ENCODE measurements at places on chromosomes 6 and 20.

GRCh38 chr6:147372806-147373205 lies 135.7 kb upstream of the SAMD5 start:
- DNase-seq: no peak

GRCh38 chr6:29790626-29791025 lies 37.0 kb upstream of the HLA-G start:
- no peak for DNase-seq

DNA sequence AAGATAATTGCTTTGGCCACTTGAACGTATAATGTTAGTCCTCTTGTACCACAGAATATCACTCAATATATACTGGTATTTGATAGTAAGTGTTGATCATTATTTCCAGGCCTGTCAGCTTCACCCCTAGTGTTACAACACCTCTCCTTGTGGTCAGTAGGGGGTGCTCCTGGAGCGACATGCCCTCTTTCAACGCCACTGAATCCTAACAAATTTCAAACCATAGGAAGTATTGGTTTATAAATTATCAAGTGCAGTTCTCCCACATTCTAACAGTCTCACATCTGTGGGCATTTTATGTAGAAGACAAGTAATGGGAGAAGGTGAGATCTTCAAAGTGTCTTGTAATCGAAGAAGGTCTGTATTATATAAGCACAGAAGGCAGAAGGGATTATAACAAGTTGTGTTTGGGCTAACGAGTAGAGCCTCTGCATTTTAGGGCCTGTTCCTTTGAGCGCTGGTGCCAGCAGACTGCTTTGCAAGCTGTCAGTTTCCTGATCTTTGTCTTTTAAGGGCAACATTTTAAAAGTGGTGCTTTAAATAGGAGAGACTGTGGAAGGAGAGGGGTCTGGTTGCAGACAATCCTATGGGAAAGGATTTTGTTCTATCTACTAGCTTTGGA lies 57.1 kb upstream of the CEP162 start:
- peak; percentile 82 for DNase-seq

- DNase-seq: no peak
Observed at GRCh38 chr20:37504404-37505096, 16.5 kb upstream of the NNAT start.

- DNase-seq: no peak
Observed at GRCh38 chr6:145569140-145569539, 166.2 kb downstream of the EPM2A start.

DNA sequence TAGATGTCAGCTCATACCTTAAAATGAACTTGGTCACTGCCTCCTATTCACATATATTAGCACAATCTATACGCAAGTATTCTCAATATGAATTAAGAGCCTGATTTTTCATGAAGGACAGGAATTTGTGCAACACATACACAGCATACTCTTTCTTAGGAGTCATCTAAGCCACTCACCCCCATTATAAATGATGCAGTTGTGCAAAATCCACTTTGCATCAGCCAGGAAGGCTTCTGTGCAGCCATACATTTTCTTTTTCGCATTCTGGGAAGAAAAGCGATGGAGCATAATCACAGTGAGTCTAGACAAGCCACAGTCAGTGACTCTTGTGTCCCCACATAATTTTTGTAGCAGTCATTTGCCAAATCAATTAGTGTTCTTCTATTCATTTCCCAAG lies 66.5 kb downstream of the ZMYND8 start:
- no peak for DNase-seq

GRCh38 chr6:33781131-33781975 lies 7.6 kb downstream of the LEMD2 start:
- DNase-seq: no peak

DNA sequence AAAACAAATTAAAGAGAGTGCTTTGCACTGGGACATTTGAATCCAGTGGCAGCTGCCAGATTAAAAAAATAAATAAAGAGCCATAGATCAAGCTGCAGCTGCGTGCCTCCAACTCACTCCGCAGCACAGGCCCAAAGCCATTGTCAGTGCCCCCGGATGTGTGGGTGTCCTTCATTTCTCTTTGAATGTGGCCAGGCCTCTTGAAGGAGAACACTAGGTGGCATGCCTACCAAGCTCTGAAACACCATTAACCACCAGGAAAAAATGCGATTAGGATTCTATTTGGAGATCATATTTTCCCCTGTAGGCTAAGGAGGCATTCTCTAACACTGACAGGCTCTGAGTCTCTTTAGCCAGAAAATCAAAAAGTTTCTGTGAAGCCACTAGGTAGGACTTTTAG lies 549.8 kb downstream of the PRKN start:
- DNase-seq: no peak

- no peak for DNase-seq
Observed at GRCh38 chr6:110392727-110393126, 22.6 kb downstream of the DDO start.

DNA sequence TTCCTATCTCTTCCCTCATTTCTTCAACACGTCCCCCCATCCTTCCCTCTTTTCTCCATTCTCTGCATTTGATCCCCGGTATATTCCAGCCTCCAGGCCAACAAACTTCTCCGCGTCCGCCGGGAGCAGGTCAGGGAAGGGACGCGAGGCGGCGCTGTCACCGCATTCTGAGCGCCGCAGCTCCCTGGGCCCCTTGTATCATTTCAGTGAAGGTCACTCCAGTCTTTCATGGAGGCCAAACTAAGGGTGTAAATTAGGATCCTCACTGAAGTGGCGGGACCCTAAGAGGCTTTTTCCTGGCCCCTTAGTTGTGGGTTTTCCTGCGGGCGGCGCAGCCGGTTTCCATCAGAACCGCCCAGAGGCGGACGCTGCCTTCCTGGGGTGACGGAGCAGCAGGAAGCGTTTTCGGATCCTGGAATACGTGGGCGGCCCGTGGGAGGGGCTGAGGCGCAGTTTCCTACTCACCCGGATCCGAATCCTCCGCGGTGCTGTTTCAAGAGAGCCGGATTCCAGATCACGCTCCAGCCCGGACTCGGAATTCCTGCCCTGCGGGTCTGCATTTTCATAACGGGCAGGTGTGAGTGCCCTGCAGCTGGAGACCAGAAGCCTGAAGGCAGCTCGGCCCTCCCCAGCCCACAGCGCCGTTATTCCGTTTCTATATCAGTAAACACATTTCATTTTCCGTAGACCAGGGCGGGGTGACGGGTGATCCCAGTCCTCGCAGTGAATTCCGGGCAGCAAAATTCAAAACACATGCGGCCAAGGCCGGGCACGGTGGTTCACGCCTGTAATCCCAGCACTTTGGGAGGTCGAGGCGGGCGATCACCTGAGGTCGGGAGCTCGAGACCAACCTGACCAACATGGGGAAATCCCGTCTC lies 3.6 kb upstream of the MICA start:
- no peak for DNase-seq

GRCh38 chr6:137387096-137387764 lies 107.0 kb downstream of the OLIG3 start:
- DNase-seq: no peak

DNA sequence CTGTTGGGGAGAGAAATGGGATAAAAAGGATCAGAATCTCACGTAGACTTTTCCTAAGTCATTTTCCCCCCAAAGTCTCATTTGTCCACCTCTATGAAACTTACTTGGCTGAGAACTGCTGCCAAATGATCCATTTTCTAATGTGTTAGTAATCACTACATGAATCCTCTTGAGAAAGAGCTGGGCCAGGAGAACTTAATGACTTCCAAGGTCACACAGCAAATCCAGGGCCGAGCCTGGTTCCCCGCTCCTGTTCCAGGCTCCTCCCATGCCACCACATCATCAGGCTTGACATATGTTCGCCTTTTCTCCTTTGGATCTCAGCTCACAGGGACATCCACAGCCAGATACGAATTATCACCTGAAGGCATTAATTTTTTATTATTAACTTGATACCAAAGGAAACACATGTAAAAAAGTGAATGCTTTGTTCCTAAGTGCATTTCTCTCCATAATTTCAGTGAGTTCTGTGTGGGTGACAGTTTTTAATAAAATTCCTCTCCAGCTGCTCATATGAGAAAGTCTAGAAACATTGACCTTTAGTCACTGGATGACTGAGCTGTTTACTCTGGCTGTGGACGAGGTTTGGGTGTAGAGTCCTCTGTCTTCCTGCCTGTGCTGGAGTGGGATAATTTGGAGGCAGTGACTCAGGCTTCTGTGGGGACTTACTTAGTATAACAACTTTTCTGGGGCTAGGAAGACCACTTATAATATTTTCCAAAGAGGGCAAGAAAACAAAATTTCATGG lies 276.3 kb downstream of the PAX1 start:
- DNase-seq: no peak

DNA sequence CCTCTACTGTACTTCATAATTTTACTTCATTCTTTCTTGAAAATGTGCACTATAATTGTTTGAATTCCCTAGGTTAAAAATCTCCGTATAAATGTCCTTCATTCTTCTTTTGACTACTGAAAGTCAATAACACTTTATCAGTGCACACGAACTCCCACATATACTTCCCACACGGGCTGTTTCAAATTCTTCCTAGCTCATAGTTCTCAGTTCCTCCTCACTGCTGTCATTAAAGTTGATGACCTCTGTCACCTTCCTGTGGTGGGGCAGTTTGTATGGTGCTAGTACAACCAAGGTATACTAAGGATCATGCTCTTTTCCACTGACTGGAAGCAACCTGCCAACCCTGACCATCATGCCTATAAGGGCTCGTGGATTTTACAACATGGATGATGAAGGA lies 40.0 kb upstream of the CD2AP start:
- DNase-seq: no peak

DNA sequence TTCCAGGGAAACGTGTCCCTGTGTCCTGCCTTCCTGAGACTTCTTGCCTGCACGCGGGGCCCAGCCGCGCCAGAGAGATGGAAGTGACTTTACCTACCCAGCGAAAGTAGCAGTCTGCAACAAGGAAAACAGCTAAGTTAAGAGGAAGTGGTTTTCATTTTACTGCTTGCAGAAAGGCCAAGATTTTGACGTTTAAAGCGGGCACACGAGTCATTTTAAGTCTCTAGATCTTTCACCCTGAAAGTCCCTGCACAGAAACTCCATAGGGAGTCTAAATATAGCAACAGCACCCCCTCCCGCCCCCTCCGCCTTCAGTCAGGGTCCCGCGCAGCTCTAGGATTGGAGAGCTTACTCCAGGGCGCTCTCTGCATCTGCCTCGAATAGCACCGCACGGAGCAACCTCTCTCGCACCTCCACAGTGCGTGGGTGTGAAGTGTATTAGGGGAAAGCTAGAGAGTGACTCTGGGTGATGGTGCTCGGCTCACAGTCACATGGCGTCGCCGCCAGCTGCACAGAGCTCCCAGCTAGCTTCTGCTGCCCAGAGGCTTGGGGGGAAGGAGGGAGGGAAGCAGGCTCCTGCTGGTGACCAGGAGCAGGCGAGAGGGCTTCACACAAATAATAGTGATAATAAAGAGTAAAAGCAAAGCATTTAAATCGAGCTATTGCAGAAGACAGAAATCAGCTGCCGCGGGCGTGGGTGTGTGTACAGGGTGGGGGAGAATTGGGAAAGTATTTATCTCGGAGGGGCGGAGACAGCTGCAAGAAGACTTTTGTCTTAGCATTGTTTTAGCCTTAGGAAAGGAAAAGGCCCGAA lies 1.8 kb upstream of the KCNQ5 start:
- no peak for DNase-seq

DNA sequence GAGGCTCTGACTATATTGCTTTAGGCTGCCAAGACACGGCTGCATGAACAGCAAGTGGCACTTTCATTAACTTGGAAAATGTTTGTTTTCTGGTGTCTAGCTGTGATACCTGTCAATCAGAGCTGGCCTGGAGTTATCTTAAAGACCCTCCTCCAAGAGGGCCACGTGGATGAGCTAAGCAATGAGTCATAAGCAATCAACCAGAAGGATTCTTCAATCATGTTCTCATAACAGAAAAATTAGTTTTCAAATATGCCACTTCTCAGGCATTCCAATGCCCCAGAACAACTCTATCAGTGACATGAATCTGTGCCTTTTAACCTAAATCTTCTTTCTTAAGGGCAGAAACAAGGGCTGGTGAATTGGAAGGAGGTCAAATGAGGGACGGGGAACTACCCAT lies 283.0 kb downstream of the HTR1B start:
- no peak for DNase-seq

Data from NCI-H524 treated with DMSO at 0.1 percent for 48 hours (cell line).